ENCODE measurements at places on chromosomes 2 and 18. TPM values are rescaled to one million over a fixed set of nuclear protein-coding genes. Genes with fewer than 3 reads are reported as not detected.

ZNF2 gene
- 5.0 TPM for total RNA-seq

SCN1A gene
- total RNA-seq = not detected

SNRNP27 gene
- 53.0 TPM for total RNA-seq

TNFRSF11A gene
- total RNA-seq = 4.3 TPM

MYO7B gene
- total RNA-seq = 0.82 TPM

ERFE gene
- 0.37 TPM for total RNA-seq

CCL20 gene
- total RNA-seq = not detected

Data from activated CD8-positive, alpha-beta T cell treated with anti-CD3 and anti-CD28 coated beads, Interleukin-2, amount 10 ng/mL, durations not matched to agents 7 days and 5 days (primary cell).